Stimulated activated CD8-positive, alpha-beta memory T cell treated with anti-CD3 and anti-CD28 coated beads, Interleukin-15, amount 100 ng/mL, for 1 hour (primary cell): ENCODE measurements at places on chromosomes 2 and 18.

DNA sequence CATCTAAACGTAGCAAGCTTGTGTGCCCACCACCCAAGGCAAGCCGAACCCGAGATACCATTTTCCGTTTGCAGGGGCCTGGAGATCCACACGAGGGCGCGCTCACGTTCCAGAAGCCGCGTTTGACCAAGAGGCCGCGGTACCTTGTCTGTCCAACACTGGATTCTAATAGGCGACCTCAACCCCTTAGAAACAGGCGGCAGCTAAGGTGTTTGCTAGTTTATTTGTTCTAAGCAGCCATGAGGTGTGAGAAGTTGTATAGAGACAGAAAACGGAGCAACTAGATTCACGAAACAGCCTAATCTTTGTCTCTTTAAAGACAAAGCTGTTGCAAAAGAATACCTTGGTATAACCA is 4.2 kb downstream of the HOXD11 start:
- no peak for DNase-seq

DNA sequence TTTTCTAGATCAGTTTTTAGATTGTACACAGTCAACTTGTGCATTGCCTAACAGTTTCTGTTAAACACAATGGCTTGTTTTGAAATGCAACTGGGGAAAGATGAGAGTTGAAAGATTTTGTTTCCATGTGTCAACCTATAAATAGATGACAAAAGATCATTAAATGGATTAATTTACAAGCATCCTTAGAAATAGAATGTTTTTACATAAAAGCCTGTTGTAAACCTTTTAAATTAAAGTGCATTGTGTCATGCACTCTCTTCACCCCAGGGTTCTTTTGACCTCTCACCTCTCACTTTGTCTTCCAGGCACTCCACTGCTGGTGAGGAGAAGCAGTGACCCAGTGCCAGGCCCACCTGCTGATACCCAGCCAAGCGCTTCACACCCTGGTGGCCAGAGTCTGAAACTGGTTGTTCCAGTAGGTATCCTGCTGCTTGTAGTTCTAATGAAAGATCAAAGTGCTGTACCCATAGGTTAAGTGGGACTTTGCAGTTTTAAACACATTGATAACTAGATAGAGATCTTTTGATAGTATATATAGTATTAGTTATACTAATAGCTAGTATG is 502.1 kb downstream of the PARD3B start:
- no peak for DNase-seq

GRCh38 chr2:111705239-111705638 is 178.8 kb downstream of the ANAPC1 start:
- DNase-seq: no peak

DNA sequence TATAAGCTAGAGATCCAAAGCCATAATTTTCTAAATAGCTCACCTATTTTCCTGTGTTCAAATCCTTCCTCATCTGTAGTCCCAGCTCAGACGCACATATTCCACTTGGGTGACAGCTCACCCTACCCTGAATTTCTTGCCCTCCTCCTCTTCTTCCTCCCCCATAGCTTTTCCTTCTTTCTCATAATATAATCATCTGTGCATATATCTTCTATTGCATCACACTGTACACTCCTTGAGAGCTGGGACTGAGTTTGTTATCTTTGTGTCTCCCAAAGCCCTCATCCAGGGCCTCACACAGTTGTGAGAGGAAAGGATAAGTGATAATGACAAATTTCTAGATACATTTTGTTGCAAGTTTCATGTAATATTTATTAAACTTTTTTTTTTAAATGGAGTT is 55.9 kb upstream of the RTN4 start:
- DNase-seq: no peak

DNA sequence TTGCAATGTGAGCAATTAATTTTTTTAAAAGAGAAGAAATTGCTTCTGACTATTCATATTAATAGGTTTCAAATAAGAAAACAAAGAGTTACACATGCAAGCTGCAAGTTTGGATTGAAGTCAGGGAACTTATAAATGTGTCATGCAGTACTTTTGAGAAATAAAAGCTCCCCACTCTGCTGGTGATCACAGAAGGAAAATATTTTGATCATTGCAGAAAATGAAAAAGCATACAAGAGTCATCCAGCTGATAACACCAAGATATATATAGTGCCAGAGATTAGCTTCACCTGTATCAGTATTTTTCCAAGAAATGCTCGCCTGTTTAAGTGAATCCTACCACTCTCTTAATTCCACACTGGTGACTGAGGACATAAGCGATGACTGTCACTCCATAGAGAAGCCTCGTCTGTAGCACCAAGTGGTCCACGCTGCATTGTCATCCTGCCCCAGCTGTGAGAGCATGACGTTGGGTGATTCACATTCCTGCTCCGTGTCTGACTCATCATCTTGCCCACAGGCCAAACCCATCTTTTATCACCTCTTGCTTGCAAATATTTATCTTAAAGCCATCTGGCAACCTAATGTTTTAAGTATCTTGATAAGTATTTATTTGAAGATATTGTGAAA is 178.0 kb downstream of the ASXL3 start:
- DNase-seq: no peak

DNA sequence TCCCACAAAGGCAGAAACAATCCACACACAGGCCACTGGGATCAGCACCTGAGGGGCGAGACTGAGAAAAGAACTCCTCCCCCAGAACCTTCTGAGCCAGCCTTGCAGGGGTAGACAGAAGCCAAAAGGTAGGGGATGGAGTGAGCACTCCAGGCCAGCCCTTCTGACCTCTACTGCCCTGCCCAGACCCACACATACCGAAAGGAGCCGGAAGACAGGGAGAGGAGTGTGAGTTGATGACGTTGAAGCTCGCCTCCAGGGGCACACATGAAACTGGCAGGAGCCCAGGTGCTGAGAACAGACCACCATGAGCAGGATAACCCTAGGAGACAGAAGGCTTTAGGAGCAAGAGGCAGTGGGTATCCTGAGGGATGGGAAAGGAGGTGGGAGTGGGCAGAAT is 1.8 kb downstream of the SLC23A3 start:
- no peak for DNase-seq

GRCh38 chr2:68829749-68830148 is 41.4 kb downstream of the BMP10 start:
- DNase-seq: no peak

GRCh38 chr2:97970293-97971060 is 25.3 kb downstream of the TMEM131 start:
- DNase-seq: no peak

DNA sequence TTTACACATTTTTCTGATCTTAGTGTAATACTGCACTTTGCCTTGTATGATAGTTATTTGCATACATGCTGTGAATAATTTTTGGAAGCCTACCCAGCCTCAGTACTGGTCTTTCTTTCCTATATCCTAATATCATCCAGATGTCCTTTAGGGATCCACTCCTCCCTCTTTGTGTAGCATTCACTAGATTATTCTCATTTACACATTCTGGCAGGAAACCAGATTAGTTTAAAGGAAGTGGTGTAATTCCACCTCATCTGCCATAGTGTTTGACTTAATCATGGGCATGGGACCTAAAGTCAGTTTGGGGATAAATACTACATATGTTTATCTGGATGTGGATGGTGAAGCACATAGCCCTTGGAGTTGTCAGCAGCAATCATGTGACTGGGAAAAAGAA is 444.9 kb upstream of the MAP2 start:
- DNase-seq: no peak

DNA sequence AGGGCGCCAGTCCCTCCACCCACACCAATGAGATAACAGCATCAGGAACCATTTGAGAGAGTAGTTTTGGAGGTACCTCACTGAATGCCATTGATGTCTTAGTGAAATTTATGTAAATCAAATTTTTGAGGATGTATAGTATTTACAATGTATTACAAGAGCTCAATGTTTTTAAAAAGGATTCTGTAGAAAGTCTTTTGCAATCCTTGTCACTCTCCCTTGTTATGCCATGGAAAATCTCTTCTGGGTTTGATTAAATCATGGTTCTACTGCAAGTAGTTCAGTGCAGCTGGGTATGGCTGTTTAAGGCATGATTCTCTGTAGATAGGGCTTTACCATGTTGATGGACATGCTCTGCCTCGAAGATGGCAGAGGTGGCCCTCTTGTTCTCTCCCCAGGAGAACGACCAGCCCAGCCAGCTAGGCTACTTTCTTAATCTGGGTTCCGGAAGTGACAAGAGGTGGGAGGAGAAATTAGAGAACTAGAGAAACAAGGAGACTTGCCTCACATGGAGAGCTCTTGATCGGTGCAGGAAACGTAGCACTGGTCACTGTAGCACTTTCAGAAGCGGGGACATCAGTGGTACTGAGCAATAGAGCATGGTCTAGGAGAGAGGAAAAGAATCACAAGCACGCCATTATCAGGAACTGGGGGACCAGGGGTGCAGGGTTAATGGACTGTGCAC is 202.7 kb downstream of the CLIP4 start:
- no peak for DNase-seq

GRCh38 chr2:166090908-166091307 is 36.9 kb downstream of the SCN1A start:
- DNase-seq: no peak

DNA sequence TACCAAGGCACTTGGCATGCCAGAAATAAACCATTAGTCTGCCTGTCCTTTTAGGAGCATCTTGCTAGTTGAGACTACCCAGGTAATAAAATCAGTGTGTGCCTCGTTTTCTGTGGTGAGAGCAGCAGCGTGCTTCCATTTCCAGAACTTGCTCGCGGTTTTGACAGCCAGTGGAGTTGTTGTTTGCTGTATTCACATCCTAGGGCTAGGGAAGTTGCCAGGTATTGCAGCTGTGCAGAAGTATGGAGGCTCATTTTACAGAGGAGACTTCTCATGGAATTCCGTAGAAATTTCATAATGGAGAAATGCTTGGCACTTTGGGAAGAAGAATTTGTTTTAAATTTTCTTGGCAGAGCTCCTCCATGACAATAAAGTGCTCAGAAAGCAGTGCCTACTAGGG is 1355.1 kb upstream of the ZEB2 start:
- no peak for DNase-seq

GRCh38 chr2:220932041-220932440 is 640.1 kb downstream of the EPHA4 start:
- no peak for DNase-seq

DNA sequence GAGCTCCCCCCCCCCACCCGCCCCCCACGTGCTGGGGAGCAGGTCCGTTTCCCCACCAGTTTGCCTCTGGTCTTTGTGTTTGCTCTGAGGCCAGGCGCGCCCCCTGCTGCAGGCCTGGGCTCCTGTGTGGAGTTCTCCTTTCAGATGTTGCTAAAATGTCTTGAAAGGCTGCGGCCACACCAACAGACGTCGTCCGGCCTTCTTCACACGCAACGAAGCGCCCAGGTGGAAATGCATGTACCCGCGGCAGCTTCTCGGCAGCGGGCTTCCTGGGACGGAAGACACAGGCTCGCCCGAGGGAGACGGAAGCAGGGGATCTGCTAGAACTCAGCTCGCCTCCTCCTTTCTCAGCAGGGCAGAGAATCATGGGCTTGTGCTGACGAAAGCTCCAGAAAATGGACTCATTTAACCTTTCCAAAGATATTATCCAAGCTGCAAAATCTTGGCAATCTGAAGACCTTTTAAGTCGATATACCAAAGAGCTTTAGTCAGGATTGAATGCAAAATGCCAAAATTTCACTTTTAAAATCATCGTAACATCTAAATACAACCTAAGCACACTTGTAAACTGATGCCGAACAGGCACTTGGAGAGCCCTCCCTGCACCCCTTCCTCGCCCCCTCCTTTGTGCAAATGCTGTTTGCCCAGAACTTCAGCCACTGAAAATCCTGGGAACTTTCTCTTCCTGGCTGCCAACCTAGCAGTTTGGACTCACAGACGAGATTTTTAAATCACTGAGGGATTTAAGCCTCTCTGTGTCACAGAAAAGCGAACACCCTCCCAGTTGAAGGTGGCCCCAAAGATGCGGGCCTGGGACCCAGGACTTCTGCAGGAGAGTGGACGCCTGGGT is 125.5 kb upstream of the ZNF516 start:
- no peak for DNase-seq

DNA sequence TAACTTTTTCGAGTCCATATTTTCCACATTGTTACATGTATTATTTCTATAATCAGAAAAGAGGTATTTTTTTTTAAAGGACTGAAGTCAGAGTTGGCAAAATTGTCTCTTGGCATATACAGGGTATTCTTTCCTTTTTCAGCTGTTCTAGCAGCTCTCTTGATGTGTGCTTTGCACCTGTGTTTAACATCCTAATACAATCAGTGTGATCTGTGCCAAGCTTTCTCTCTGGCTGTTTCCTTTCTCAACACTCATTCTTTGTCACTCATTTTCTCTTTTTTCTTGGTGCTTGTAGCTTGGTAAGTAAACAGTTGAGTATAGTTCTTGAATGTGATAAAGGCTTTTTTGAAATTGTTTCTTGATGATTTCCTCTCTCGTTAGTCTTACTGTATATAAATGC is 9.2 kb downstream of the RNMT start:
- DNase-seq: no peak

DNA sequence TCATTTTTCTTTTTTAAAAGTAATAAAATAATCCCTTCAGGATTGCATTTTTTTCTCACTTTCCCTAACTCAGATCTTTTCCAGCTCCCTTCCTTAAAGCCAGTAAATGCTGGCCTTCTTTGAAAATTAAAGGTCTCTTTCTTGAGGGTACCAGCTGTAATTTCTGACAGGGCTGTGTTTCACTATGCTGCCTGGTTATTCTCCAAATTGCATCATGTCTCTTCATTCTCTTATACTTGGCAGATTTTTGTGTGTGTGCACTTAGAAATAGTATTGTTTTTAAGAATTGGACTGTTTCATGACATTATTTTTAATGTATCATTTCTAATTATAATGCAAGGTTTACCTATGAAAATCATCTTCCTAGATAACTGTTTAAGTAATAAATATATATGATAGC is 72.0 kb upstream of the EPB41L5 start:
- DNase-seq: no peak

DNA sequence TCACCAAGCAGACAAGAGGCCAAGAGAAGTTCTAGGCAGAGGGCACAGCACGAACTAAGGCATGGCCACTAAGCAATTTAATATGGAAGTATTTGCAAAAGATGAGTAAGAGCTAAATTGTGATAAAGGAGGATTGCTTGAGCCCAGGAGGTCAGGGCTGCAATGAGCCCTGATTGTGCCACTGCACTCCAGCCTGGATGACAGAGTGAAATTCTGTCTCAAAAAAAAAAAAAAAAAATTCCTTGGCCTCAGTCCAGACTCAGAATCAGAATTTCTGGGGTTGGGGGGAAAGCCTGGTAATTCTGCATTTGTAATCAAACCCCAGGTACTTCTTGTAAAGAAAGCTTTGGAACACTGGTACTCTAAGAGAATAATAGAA is 46.8 kb upstream of the RTN4 start:
- DNase-seq: no peak

- DNase-seq: no peak
Measured at GRCh38 chr2:153917570-153917969, 45.8 kb downstream of the GALNT13 start.

- DNase-seq: no peak
Measured at GRCh38 chr18:60978338-60978737, 354.9 kb upstream of the CDH20 start.

- DNase-seq: no peak
Measured at GRCh38 chr2:120013597-120014223, 833 bp downstream of the EPB41L5 start.

- no peak for DNase-seq
Measured at GRCh38 chr2:186868344-186868743, 19.4 kb upstream of the ZSWIM2 start.

GRCh38 chr2:70450641-70451250 is 102.9 kb downstream of the TGFA start:
- no peak for DNase-seq
